Stimulated activated CD8-positive, alpha-beta memory T cell treated with anti-CD3 and anti-CD28 coated beads, Interleukin-7, amount 100 ng/mL, for 24 hours (primary cell): ENCODE measurements at places on chromosomes 3 and 15.

- no peak for DNase-seq
Measured at GRCh38 chr3:56758539-56758981, 43.2 kb downstream of the ARHGEF3 start.

- no peak for DNase-seq
Measured at GRCh38 chr3:179093807-179094206, 22.2 kb upstream of the ZMAT3 start.

DNA sequence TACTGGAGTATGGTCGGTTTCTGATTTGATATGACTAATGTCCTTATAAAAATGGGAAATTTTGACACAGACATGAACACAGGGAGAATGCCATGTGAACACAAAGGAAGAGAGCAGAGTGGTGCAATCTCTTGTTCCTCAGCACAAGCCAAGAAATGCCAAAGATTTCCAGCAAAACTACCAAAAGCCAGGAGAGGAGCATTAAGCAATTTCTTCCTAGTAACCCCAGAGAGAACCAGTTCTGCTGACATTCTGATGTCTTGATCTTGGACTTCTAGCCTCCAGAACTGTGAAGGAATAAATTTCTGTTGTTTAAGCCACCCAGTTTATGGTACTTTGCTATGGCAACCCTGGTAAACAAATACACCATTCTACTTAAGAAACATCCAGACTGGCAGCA, 227.8 kb upstream of the MRPL3 start:
- DNase-seq: no peak

- DNase-seq: no peak
Measured at GRCh38 chr3:133937756-133938601, 42.3 kb upstream of the RAB6B start.

DNA sequence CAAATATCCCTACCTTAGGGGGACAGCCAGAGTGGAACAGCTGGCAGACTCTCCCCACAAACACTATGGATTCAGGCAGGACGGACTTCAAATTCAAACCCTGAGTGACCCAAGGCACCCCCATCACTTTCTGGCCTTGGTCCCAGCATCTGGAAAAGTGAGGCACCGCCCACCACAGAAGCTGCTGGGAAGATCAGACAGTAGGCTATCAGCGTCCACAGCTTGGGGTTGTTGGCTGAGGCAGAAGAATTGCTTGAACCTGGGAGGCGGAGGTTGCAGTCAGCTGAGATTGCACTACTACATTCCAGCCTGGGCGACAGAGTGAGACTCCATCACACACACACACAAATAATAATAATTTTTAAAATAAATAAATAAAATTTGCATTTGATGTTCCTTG, 8.5 kb downstream of the PFKFB4 start:
- no peak for DNase-seq

GRCh38 chr3:167554898-167555297, 81.1 kb upstream of the SERPINI2 start:
- DNase-seq: no peak

- no peak for DNase-seq
Measured at GRCh38 chr3:173402656-173403055, 5.1 kb downstream of the NLGN1 start.

DNA sequence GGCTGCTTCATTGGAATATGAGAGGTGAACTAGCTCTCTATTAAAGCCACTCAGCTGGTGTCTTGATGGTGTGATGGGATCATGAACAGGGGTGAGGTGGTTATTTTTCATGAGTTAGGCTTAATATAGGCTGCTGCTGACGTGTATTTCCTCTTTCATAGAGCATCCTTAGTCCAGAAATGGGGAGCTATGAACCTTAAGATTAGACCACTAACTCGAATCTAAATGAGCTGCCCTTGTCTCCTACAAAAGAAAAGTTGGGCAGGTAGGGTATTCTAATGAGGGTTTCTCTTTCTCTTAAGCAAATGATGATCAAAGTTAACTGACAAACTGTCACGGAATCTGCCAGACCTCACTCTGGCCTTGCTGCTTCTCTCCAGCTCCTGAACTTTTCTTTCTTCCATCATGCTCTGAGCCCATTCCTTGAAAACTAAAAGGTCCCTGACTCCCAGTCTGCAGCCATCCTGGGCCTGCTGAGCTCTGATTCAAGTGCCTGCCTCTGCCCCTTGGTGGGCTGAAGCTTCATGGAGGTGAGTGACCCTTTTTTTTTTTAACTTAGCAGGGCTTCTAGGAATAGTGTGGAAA, at the start of gene TRIM69:
Gene TRIM69 (plus strand): TSS at position 348 of the 585 bp plus-strand sequence. CDS start 177 bp downstream, at position 525.
- DNase-seq: no peak

DNA sequence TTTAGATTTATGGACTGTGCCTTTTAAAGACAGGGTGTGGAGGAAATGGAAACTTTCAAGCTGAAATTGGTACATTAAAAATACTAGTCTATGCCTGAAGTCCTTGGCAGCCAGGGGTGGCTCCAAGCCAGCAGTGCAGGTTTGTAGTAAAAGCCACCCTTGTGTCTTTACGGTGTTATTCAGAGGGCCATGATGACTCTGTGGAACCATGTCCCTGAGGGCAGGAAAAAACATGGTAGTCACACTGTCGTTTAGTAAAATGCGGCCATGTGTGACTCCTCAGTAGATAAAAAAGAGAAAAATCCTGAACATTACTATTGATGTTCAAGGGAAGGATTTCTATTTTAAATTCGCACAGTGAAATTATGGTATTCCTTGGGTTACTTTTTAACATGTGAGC, 2.7 kb downstream of the FAN1 start:
- DNase-seq: no peak
